ENCODE measurements at places on chromosomes 6 and 20. TPM values are rescaled to one million over a fixed set of nuclear protein-coding genes. Genes with fewer than 3 reads are reported as not detected.

Gene SLC44A4
- not detected for polyA plus RNA-seq

Gene ULBP2
- 0.78 TPM for polyA plus RNA-seq

Gene HS3ST5
- polyA plus RNA-seq: 1.2 TPM

Gene ABRACL
- 14.0 TPM for polyA plus RNA-seq

Gene CTAGE9
- not detected for polyA plus RNA-seq

All from muscle of back (tissue), 13 donors.